ENCODE measurements at places on chromosomes 5 and 9.
A peak's percentile ranks its signal among the peaks of the same experiment; 100 is the strongest.

DNA sequence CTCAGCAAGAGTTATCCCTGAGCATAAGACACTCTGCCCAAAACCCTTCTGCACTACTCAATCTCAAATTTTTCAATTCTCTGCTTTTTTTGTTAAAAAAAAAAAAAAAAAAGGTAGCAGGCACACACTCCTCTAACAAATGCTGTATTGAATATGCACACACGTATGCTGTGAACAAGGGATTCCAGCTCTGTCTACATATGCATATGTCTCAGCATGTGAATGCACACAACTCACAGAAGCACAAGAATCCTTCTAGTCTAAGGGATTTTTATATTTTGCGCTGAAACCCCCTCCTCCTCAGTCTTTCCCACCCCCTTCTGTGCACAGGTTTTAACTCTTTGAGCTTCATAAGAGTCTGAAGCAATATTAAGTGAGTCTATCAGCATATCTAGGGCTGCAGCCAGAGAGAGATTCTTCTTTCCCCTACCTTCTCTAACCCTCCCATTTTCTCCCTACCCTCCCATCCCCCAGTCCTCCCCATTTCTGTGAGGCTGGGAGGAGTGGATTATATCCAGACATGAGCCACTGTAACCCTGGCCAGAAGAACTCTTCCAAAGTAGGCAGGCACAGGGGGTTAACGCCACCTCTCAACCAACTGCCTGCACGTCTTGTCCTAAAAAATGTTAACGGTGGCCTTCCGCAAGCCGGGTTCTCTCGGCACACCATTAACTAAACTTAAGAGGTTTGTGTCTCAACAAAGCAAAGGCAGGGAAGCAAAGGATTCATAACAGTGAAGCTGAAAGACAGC, 1.0 kb downstream of the GABRB2 start:
- no peak for DNase-seq

GRCh38 chr5:154101184-154101583, 62.4 kb downstream of the MFAP3 start:
- DNase-seq = no peak

GRCh38 chr9:76576344-76576743, 117.4 kb downstream of the GCNT1 start:
- DNase-seq = peak; percentile 43

- no peak for DNase-seq
Observed at GRCh38 chr5:103441523-103441922, 121.1 kb downstream of the NUDT12 start.

- no peak for DNase-seq
Observed at GRCh38 chr5:126674145-126674544, 73.4 kb downstream of the PHAX start.

DNA sequence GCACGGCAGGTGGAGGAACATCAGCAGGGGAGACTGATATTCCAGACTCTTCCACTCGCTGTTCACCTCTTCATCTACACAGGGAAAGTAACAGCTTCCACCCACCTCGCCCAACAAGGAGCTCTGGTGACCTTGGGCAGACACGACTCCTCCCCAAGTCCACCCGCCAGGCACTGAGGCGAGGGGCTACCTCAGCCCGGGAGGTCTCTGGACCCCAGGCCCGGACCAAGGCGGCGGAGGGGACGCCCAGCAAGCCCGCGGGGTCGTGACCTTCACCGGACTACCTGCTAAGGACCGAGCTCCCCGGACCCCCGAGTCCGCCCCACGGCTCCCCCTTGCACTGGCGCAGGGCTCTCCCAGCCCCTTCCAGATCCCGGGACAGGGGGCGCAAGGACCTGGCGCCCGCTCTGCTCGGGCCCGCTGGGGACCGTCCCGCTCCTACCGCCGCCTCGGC, 70.2 kb upstream of the LPCAT1 start:
- no peak for DNase-seq

- DNase-seq = no peak
Observed at GRCh38 chr5:7412409-7412808, 16.5 kb downstream of the ADCY2 start.

DNA sequence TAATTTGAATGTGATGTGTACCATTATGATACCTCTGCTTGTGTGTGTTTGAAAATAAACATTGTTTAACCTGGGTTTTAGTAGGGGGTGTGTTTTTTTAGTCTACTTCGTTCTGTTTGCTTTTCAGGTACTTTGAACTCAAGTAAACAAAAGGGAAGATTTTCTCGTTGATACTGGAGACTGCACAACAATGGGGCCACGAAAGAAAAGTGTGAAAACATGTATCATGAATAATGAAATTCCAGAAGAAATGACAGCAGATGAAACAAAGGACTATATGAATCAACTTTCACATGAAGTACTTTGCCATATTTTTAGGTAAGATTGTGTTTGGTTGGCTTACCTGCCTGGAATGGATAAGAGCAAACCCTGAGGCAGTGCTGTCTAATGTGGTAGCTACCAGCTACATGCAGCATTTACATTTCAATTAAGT, 10.8 kb downstream of the FBXO38 start:
- DNase-seq = no peak

- no peak for DNase-seq
Observed at GRCh38 chr9:78439866-78440830, 143.2 kb downstream of the PSAT1 start.

GRCh38 chr9:23823269-23823668, 2.8 kb downstream of the ELAVL2 start:
- no peak for DNase-seq

- no peak for DNase-seq
Observed at GRCh38 chr9:130720762-130721161, 27.2 kb downstream of the EXOSC2 start.

DNA sequence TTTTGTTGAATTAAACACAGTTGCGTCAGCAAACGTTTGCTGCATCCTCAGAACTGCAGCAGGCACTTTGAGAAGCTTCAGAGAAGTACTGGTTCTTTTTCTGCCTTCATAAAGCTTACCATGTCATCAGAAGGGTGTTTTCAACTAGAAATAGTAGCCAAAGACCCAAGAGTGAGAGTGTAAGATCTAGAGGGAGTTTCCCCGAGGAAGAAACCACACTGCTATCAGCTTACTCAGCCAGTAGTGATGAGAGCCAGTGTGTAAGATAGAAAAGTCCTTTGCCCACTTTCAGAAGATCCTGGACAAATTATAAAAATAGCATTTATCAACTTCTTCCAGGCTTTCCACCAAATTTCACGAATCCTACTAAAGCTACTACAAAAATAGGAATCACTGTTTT, 154.5 kb downstream of the PAPPA start:
- no peak for DNase-seq

DNA sequence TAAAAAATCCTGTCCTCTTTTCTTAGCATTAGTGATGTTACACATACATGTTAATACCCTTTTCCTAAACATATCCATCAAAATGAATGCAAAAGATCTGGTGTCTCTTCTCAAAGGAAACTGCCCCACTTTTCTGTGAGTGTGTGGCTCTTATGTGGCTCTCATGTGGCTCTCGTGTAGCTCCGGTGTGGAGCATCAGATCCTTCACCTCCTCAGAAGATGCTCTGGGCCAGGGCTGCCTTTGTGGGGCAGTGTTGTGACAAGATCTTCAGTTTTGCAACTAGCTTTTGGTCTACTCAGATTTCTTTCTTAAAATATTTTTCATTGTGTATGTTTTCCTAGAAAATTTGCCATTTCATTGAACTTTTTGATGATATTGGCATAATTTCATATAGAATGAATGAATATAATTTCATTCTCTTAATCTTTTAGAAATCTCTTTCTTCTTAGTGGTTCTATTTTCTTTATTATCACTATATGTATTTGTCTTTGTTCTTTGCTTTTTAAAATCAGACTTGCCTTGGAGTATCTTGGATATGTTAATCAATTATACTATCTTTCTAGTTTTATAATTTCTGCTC, 19.4 kb downstream of the GARNL3 start:
- no peak for DNase-seq

DNA sequence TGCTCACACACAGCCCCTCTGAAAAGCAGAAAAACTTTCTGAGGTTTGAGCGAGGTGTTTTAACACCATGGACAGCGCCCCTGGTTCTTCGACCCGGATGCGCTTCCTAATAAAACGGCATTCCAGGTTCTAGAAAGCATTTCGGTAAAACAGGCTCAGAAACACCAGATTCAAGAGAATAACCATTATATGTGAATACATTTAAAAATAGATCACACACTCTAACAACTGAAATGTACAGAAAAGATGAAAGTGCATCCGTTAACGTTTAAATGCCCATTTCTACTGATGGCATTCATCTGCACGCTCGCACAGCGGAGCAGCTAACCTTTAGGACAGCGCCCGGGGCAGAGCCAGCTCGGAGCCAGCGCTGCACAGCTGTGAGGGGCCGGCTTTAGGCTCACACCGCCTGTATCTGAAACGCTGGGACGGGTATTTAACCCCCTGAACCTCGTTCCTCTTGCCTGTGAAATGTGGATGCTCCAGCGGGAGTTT, 26.3 kb upstream of the TENT4A start:
- DNase-seq = no peak

GRCh38 chr5:145667742-145668141, 167.4 kb downstream of the PRELID2 start:
- DNase-seq = no peak

- no peak for DNase-seq
Observed at GRCh38 chr5:71882826-71883741, 164.0 kb downstream of the CARTPT start.

GRCh38 chr5:72402959-72403628, 82.9 kb downstream of the PTCD2 start:
- no peak for DNase-seq

GRCh38 chr5:138467711-138468132, 2.4 kb downstream of the EGR1 start:
- peak; percentile 38 for DNase-seq

GRCh38 chr9:18531136-18532065, 57.4 kb downstream of the ADAMTSL1 start:
- DNase-seq = no peak

- DNase-seq = no peak
Observed at GRCh38 chr9:8857068-8857925, 1057.7 kb upstream of the DMAC1 start.

DNA sequence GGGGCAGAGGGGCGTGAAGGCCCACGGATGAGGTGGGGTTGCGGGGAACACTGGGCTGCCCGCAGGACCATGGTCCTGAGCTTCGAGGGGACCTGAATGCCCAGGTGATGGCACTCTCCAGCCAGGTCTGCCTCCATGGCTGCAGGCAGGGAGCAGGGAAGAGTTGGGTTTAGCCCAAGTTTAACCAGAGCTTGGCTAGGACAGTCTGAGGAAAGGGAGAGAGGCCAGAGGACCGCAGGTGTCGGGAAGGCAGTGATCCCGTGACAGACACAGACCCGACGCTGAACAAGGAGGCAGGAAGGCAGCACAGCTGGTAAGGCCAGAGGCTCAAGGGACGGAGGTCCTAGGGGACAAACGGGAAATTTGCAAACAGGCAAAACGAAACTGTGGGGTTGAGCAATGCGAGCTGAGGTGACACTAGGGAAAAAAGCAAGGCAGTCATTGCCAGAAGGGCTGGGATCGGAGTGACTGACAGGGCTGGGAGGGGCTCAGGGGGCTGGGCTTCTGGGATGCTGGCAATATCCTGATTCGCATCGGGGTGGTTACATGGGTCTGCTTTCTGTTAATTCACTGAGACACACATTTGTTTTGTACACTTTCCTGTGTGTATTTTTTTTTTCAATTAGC, 25.0 kb downstream of the ARPC5L start:
- no peak for DNase-seq

- DNase-seq = no peak
Observed at GRCh38 chr5:7793895-7794294, 57.0 kb downstream of the CFAP90 start.

DNA sequence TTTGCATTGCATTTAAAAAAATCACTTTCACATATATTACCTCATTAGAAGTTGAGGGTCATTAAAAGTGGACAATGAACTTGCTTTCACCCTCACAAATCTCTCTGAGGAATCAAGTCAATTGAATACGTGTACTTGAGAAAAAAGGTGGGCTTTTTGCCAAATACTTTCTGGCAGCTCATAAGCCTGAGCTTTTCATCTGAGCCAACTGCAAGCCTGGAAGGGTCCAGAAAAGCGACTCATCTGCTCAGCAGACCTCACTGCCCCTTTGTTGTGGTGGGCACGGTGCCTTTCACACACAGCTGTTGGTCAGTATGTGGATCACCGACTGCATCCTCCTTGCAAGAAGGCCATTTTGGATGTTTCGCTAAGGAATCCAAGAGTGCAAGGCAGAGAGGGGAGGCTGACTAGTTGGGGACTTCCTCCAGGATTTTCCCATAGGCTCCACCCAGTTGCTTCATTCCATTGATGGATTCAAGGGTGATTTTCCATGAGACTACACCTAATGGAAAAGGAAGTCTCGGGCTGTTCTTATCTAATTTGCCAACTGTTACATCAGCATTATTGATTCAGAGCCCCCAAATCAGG, 564.7 kb downstream of the PDE4D start:
- DNase-seq = no peak

DNA sequence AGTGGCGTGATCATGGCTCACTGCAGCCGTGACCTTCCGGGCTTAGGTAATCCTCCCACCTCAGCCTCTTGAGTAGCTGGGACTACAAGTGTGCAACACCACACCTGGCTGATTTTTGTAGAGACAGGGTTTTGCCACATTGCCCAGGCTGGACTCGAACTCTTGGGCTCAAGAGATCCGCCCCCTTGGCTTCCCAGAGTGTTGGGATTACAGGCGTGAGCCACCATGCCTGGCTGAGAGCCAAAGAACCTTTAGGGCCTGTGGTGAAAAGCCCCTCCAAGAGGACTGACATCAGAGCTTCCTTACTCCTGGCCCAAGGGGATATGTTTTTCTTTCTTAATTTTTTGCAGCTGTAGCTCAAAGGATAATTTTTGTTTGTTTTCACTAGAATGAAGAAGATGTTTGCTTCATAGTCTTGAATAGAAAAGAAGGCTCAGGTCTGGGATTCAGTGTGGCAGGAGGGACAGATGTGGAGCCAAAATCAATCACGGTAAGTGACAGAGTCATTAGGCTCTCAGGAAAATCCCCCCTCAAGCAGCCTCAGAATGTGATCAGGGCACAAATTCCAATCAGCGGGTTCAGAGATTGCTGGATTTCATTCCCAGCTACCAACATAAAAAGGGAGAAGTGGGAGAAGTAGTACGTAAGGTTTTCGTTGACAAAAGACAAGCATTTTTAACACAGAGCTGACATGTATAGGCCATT, 77.1 kb downstream of the GOLPH3 start:
- DNase-seq = no peak
